Renal pelvis (tissue), 12 donors: ENCODE measurements at places on chromosomes 12 and 14. TPM values are rescaled to one million over a fixed set of nuclear protein-coding genes. Genes with fewer than 3 reads are reported as not detected.

DNA sequence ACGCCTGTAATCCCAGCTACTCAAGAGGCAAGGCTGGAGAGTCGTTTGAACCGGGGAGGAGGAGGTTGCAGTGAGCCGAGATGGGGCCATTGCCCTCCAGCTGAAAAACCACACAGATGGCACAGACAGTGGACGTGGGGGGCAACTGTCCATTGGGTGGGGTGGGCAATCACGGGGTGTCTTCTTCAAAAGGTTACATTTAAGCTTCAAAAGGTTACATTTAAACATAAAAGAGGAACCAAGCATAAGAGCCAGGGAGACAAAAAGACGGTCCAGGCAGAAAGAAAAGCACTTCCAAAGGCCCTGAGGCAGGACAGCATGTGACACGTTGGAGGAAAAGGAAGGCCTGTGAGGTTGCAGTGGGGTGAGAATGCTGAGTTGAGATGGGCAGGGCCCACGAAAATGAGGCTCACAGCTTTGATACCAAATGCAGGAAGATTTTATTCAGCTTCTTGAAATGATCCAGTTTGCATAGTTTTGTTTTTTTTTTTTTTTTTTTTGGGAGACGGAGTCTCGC lies 10.7 kb downstream of the SCARB1 start:
- DNase-seq, result no peak

- no peak for DNase-seq
Measured at GRCh38 chr14:91417120-91417982, at the start of gene CCDC88C. Gene CCDC88C, minus strand, starts transcription at chr14:91417820. Its CDS starts 130 bp downstream, at chr14:91417690.

GRCh38 chr12:46233423-46233822 lies 35.4 kb downstream of the SLC38A1 start:
- no peak for DNase-seq

DNA sequence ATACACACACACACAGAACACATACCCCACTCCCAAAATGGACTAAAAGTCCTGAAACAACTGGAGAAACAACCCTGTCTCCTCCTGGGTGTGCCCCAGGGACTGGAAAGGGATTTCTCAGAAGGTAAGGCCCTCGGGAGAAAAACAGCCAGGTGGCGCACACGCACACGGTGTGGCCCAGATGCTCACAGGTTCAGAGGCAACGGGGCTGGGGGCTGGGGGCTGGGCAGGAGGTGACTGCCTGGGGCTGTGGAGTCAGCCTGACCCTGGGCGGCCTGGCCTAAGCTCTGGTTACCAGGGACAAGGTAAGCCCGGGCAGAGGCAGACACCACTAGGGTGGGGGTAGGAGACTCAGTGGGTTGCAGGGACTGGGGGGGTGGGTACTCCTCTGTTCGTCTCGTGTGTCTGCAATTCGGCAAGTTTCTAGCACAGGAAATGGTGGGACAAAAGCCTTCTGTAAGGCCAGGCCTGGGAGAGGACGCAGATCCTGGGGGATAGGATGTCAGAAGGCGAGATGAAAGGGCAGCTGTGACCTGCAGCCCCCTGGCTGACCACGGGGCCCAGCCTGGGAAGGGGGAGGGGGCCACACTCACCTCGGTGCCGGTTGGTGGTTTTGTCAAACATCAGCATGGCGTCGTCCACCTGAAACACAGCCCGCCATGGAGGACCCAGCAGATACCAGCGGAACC lies 10.4 kb downstream of the MSI1 start:
- DNase-seq, result no peak

The TAS2R7 gene
- polyA plus RNA-seq, result not detected
